ENCODE measurements at places on chromosomes 2 and 18.
A peak's percentile ranks its signal among the peaks of the same experiment; 100 is the strongest.

DNA sequence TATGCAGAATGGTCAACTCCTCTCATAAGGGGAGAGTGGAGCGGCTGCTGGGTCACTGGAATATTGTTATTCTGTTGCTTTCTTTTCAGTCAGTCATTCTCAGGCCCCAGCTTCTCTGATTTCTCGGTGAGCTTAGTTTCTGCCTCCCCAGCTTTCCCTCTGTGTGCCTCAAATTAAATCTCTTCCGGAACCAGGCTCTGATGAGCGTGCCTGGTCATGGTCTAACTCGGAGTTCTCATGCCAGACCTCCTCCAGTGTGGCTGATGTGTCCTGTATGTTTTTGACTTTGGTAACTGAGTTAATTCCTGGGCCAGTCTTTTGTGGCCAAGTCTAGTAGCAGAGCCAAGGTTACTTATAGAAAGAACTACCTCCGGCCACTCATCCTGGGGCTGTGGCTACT is 4.9 kb upstream of the STK11IP start:
- DNase-seq, result no peak

DNA sequence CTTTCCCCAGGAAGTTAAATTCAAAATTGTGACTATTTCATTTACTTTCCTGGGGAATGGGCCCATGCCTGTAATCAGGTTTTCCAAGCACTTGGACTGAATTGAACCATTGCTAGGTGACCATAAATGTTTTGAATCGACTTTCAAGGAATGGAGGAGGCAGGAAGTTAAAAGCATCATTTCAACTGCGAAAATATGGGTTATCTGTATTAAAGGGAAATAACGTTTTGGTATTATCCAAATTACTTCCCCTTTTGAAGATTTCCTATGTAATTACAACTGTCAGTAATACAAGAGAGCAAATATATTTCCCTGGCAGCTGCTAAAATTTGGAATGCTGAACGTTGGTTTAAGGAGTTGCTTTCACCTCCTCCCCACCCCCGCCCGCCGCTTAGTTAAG is 19.0 kb downstream of the PNO1 start:
- DNase-seq, result no peak

- no peak for DNase-seq
These were observed 37.1 kb upstream of the GATA6 start for GRCh38 chr18:22132258-22132657.

GRCh38 chr2:194616334-194616733 is 1040.7 kb upstream of the SLC39A10 start:
- no peak for DNase-seq

GRCh38 chr18:55647331-55647730 is 59.3 kb upstream of the TCF4 start:
- no peak for DNase-seq

DNA sequence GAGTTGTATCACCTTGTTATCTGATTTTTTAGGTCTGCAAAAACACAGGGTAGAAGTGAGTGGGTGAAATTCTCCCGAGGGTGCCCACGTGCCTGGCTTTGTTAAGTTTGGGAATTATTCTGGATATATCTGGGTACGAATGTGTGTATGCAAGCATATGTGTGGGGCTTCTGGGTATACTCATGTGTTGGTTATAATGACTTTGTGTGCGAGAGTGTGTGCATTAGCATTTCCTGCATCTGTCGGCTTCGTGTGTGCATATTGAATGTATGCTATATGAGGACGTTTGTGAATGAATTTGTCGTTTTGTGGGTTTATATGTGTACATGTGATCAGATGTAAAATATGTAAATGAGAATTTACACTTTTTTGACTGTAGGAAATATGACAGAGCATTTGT is 13.8 kb upstream of the DNAJC27 start:
- DNase-seq, result no peak

DNA sequence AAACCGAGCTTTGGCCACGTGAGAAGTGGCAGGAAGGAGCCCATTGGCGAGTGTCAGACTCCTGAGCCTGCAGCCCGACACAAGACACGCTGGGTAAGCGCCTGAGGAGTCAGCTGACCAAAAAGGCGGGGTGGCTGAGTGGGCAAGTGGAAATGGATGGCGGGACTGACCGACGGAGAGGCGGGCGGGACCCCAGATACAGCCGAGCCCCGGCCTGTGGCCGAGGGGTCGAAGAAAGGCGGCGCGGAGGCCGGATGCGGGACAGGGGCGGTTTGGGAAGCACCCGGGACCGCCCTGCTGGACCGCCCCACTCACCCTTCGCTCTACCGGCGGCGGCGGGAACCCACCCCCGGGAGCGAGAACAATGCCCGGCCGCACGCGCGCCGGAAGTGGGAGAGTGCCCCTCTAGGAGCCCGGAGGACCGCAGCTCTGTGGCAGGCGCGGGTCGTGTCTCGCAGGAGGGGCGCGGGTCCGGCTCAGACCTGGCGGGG is 22.8 kb downstream of the ZSCAN30 start:
- no peak for DNase-seq

DNA sequence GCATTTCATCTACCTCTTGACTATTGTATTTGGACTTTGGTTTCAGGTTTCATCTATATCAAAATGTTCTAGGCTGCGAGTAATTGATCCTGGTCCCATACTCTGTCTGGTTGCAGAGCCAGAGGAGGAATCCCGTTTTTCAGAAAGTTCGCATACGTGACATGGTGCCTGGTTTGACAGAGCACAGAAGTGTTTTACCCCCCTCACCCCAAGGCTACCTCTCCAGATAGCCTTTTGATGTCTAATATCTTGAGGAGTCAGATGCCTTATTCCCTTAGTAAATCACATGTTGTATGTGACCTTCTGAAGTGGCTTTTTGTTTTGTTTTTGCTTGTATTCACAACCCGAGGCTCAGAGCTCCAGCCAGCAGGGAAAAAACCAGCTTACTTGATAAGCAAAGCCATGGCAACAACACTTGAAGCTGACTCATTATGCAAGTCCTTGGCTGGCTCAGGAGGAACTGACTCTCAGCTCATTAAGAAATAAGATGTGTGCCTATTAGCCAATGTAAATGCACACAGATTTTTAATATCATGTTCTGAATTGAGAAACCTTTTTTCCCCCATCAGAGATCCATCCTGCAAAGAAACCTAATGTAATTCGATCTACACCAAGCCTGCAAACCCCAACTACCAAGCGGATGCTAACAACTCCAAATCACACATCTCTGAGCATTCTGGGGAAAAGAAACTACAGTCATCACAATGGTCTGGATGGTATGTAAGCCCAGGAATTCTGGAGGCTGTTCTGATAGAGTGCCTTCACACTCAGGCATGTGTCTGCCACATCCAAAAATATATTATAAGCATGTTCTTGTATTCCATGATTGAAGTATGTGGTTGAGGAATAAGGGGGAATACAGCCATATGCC is 41.4 kb downstream of the OXER1 start:
- peak; percentile 96 for DNase-seq

DNA sequence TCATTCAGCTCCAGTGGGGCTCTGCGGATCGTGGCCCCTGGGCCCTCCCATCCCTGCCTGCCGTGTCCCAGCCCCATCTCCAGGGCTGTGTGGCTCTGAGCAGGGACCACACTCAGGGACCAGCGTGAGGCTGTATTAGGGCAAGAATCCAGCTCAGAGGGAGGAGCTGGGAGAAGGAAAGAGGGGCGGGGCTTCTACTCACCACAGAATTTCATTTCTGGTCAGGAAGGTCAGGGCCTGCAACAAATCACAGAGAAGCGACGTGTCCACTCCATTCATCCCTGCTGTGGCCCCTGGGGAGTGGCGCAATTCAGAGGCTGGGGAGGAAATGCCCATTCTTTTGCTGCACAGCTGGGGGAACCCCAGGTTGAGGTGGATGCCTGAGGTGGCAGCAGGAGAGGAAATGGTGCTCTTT is 828 bp downstream of the CIB4 start:
- peak; percentile 54 for DNase-seq

DNA sequence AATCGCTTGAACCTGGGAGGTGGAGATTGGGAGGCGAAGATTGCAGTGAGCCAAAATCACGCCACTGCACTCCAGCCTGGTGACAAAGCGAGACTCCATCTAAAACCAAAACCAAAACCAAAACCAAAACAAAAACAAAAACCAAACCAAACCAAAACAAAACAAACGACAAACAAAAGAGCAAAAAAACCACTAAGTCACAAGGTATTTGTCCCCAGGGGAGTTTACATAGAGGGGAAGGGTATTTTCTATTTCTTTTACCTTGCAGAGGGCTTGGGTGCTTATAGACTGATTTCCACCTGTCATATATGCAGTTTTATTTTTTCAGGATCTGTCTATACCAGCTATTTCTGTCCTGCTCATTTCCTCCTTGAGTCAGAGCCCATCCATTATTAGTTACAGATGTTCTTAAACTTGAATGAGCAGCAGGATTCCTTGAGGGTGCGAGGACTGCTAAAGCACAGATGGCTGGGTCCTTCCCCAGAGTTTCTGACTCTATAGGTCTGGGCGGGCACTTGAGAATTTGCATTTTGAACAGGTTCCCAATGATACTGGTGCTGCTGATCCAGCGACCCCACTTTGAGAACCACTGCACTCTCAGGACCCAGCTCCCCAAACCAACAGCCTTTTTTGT is 102.2 kb upstream of the UXS1 start:
- DNase-seq, result no peak

DNA sequence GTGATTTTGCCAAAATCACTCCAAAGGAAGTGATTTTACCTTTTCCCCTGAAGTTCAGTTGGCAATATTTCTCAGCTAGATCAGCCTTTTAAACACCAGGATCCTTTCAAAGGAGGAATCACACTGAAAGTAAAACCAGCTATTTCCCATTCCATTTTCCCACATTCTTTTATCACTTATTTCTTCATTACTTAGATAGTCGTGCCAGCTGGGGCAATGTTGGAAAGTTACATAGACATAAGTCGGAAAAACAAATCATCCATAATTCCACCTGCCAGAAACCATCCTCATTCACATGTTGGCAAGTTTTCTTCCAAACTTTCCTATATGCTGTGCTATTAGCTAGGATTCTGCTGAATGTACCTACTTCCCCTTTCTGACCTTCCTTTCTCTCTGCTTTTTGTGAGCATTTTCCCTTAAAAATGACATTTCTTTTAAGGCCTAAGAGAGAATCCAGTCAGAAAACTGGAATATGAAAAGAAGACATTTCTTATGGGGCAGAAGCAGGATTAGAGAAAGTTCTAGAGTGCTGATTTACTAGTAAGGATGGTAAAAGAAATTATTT is 170.0 kb upstream of the STK17B start:
- DNase-seq, result no peak

GRCh38 chr2:202149155-202149762 is 76.2 kb downstream of the KIAA2012 start:
- no peak for DNase-seq

DNA sequence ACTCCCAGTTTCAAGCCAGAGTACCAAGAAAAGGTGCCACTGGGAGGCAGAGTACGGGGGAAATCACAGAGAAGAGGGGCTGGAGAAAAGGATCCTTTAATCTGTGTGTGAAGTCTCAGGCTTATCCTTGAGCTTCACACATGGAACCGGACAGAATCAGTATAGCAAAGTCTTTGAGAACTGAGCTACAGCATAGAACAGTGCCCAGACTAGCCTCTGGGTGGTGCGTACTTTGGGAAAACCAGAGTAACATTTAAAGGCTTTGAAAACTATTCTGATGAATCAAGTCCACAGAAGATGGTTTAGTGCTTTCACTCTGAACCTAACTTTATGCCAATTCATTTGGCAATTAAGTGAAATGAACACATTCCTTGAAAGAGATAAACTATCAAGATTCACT is 83.1 kb downstream of the BABAM2 start:
- no peak for DNase-seq

DNA sequence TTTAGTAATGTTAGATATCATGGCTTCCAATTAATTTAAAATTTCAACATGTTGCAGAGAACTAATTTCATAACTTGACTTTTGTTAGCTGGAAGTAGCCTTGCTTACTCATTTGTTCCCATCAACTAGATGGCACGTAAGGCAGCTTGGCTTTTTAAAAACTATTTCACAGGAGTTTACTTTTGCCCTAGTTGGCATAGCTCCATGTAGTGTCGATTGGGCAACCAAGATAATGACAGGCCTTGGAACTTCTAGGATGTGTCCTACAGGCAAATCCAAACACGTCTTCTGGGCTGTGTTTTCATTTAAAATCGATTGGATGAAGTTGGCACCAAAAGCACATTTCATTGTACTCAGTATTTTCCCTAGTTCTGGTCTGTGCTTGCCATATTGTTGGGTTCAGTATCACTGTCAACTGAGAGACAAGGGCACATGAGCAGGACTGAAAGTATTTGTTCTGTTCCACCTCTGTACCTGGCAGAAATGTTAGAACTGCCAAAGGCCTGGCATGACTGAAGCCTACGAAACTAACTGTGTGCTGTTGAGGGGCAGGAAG is 29.4 kb downstream of the HADHB start:
- no peak for DNase-seq

- no peak for DNase-seq
These were observed 38.5 kb downstream of the COL4A4 start for GRCh38 chr2:227125506-227125905.

GRCh38 chr18:501406-501714 is 859 bp upstream of the COLEC12 start:
- no peak for DNase-seq

- no peak for DNase-seq
These were observed 856 bp downstream of the FAM228A start for GRCh38 chr2:24175631-24176187.

DNA sequence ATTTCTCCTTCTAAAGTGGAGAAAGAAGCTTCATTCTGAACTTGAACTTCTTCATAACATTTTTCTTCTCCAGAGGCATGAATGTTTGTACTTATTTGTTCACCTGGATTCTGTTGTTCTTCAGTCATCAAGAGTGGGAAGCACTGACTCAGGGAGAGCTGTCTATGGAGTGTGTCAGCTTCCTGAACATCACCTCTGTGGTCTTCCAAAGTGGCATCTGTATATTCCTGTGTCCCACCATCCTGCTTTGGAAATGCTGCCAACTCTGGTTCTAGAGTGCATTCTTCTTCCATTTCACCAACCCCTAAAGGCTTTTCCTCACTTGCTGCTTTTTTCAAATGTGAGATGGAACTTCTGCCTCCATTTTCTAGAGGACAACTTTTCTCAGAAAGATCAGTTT is 59.5 kb downstream of the TTN start:
- DNase-seq, result no peak

GRCh38 chr2:78418021-78418420 is 607.5 kb upstream of the REG3G start:
- no peak for DNase-seq

GRCh38 chr2:191478799-191479679 is 198.9 kb upstream of the NABP1 start:
- no peak for DNase-seq

GRCh38 chr2:28821295-28821958 is 10.8 kb downstream of the SPDYA start:
- peak; percentile 19 for DNase-seq

- DNase-seq, result no peak
These were observed 5.9 kb downstream of the VAPA start for GRCh38 chr18:9919564-9920232.

GRCh38 chr2:157194844-157195243 is 62.7 kb upstream of the GALNT5 start:
- no peak for DNase-seq

- DNase-seq, result peak; percentile 93
These were observed 22.3 kb downstream of the DOK1 start for GRCh38 chr2:74576863-74577229.
